Peyer's patch (tissue), 4 donors: ENCODE measurements at places on chromosomes 11 and 22. TPM values are rescaled to one million over a fixed set of nuclear protein-coding genes. Genes with fewer than 3 reads are reported as not detected.
A peak's percentile ranks its signal among the peaks of the same experiment; 100 is the strongest.

GLB1L3 gene
- not detected for total RNA-seq

CALCA gene
- total RNA-seq, result not detected

- DNase-seq, result no peak
Measured at GRCh38 chr11:61297341-61297740, 2.2 kb upstream of the VWCE start.

DNA sequence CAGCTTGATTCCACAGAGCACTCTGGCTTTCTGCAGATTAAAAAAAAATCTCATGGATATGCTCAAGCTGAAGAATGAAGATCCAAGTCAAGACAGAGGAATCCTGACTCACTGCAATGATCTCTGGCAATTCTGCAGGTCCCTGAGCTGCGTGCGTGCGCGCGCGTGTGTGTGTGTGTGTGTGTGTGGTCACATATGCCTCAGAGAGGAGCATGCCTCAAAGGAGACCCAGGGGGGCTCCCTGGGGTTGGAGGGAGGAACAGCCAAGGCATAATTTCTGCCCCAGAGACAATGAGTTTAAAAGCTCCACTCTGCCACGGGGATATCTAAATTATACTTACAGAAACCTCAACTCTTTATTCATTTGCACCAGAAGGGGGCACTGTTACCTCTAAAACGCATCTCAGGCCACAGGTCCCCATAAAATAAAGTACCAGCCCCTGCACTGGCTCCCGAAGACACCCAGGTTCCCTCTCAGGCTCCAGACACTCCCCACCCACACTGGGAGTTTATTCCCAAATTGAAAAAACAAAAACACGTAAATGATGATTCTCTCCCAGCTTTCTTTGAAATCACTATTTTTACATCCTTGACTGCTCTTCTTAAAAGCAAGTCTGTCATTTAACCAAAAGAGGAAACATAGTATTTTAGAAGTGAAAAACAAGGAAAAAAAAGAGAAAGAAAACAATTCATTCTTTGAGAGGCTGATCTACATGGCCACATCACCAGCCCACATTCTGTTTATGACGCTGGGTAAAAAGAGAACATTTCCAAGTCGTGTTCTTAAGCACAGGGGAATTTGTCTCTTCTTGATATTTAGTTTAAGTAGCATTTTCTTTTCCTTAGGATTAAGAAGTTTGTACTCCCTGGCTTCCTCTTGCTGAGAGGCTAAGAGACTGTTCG, 401.0 kb downstream of the LARGE1 start:
- DNase-seq, result peak; percentile 54

MMP3 gene
- total RNA-seq, result not detected

GRCh38 chr22:31143038-31143437, 2.7 kb upstream of the PLA2G3 start:
- no peak for DNase-seq

- DNase-seq, result peak; percentile 62
Measured at GRCh38 chr11:111978028-111978771, 41.1 kb downstream of the DIXDC1 start.

DNA sequence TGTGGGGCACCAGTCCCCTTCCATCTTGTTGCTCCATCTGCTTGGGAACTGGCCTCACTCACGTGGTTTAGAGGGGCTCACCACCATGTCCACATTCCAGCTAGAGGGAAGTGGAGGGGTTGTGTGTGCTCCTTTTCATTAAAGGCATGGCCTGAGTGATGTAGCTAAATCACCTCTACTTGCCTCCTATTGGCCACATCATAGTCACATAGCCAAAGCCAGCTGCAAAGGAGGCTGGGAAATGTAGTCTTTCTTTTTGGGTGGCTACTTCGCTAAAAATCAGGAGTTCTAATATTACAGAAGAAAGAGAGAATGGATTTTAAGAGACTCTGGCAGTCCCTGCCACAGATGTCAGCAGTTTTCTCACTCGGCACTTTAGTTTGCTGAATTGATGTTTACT, 63.0 kb upstream of the ALX4 start:
- no peak for DNase-seq

GRCh38 chr11:11366793-11367192, 13.7 kb upstream of the CSNK2A3 start:
- DNase-seq, result no peak

GRCh38 chr11:12280838-12281565, 96.4 kb upstream of the PARVA start:
- no peak for DNase-seq

DNA sequence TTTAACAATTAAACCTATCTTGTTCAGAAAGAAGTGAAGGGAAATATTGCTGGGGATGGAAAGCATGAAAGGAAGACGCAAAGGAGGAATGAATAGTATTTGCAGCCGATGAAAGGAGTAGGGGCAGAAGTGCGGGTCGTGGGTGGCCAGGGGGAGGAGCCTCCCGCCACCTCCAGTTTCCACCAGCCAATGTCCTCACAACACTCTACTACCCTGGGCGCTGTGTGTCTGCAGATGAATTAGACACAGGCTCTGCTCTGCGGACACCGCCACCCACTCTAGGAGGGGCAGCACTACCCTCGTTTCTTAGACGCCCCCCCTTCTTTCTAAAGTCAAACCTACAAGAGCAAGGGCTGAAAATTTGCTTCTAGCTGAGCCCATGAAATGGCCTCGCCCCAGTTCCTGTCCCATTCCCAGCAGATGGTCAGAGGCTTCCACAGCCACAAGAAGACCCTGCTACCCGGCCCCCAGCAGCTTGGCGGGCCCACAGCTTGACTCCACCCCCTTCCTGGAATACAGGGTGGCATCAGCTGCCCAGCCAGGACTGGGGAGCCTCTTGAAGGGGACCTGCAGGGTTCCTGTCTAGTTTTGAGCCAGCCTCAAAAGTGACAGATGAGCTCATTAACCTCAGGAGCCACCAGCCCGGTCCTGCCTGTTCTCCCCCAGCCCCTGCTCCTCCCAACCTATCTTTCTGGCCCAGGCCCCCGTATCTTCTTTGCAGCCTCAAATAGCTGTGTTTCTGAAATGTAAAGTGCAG, 268.1 kb downstream of the BUD13 start:
- DNase-seq, result peak; percentile 10

CD82 gene
- total RNA-seq, result 64.7 TPM

DNA sequence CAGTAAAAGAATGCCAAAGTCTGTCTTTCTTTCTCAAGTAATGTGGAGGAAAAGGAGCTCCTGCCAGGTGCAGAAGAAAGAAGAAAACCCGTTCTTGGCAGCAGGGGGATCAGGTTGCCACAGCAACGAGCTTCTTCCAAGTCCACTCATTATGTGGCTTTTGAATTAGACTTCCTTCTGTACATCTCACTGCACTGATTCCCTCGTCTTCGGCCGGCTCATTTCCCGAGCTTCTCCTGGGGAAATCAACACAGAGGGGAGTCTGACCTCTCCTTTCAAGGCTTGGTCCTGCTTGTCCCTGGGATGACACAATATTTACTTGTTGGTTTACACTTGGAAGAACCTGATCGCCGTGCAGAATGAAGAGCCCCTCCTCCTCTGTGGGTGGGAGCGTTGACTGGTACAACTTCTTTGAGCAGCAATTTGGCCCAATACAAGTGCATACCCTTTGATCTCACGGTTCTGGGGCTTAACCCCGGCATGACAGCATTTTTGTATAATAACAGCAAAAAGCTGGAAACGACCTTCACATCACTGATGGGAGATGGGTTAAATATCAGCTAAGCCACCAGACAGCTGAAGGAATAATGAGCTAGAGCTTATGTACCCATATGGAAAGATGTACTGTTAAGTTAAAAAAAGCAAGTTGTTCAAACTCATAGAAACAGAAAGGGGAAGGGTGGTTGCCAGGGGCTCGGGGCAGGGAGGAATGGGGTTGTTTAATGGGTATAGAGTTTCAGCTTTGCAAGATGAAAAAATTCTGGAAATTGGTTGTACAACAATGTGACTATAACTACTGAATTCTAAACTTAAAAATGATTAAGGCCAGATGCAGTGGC, 35.4 kb downstream of the MCHR1 start:
- no peak for DNase-seq

- no peak for DNase-seq
Measured at GRCh38 chr11:88655656-88656055, 318.1 kb upstream of the CTSC start.

GRCh38 chr11:29809121-29809520, 207.7 kb downstream of the KCNA4 start:
- no peak for DNase-seq

- DNase-seq, result peak; percentile 58
Measured at GRCh38 chr11:112962579-112963367, 1.6 kb downstream of the NCAM1 start.

GLYAT gene
- not detected for total RNA-seq

OR56B1 gene
- not detected for total RNA-seq

MPZL2 gene
- 21.0 TPM for total RNA-seq

GRCh38 chr22:47284822-47285221, 522.4 kb downstream of the TBC1D22A start:
- DNase-seq, result no peak

DNA sequence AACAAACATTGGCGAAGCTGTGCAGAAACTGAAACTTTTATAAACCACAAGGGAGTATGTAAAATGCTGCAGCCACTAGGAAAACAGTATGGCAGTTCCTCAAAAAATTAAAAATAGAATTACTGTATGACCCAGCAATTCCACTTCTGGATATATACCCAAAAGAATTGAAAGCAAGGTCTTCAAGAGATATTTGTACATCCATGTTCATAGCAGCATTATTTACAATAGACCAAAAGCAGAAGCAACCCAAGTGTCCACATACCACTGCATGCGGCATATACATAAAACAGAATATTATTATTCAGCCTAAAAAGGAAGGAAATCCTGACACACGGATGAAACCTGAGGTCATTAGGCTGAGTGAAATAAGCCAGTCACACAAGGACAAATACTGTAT, 85.8 kb downstream of the RELT start:
- DNase-seq, result no peak

HORMAD2 gene
- not detected for total RNA-seq

MMP1 gene
- 1.7 TPM for total RNA-seq

- no peak for DNase-seq
Measured at GRCh38 chr11:117181586-117182550, 3.3 kb downstream of the SIDT2 start.

GRCh38 chr11:3808861-3809623, 682 bp downstream of the PGAP2 start:
- peak; percentile 80 for DNase-seq

- no peak for DNase-seq
Measured at GRCh38 chr22:45455212-45455611, 41.7 kb downstream of the RIBC2 start.
